ENCODE measurements at places on chromosomes 16 and 17. TPM values are rescaled to one million over a fixed set of nuclear protein-coding genes. Genes with fewer than 3 reads are reported as not detected.

- no peak for DNase-seq
These were observed 7.7 kb downstream of the CBX4 start for GRCh38 chr17:79831265-79832217.

DNA sequence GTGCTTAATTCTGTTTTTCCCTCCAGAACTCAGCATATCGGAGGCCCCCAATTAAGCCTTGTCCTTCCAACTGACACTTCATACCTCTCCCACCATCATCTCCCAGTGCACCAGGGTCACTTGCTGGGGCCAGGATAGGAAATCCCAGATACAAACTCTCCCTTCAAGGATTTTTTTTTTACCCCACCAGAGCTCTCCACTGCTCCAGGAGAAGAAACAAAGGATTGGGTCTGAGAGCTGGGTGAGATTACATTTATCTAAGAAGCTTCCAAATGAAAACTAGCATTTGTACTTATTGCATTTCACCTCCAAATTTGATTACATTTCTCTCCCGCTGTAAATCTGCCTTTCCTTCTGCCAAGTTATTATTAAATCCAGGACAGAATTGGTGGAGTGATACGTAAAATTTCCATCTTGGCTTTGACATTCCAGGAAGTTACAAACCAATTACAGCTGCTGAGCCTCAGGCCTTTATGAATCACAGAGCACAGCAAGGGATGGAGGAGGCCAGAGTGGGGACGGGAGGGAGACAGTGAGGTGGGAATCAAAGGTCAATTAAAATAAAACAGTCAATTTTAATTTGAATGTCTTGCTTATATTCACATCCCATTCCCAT lies 123.5 kb downstream of the USP31 start:
- DNase-seq, result no peak

PPL gene
- polyA plus RNA-seq, result 26.5 TPM

DNA sequence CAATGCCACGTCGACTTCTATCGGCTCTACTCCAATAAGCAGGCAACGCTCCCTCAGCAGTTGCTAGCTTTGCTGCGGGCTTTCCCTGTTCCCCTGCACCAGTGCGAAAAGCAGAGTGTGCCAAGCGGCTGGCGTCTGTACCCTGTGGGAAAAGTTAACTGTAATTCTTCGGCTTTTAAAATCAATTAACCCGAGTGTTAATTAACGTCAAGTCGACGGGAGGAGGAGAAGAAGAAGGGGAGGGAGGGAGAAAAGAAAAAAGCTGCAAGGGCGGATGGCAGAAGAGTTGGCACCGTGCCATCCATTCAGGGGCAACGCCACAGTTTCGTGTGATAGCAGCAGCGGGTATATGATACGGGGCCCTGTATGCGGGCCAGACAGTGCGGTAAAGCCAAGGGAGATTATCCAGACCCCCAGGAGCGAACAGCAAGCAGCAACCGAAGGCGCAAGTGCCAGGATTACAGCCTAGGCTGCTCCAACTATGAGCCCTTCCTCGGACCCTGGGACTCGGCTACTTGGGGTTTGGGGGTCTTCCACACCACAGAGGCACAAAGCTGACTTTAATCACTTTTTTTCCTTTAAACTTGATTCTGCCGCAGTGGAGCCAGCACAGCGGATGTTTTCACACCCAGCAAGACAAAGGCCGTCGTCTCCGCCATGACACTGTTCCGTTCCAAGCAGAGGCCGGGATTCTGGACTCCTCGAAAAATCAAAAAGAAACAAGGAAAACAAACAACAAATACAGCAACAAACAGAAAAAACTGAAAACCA lies 253.8 kb upstream of the PMFBP1 start:
- DNase-seq, result no peak

SPATA32 gene
- 0.25 TPM for polyA plus RNA-seq

DNA sequence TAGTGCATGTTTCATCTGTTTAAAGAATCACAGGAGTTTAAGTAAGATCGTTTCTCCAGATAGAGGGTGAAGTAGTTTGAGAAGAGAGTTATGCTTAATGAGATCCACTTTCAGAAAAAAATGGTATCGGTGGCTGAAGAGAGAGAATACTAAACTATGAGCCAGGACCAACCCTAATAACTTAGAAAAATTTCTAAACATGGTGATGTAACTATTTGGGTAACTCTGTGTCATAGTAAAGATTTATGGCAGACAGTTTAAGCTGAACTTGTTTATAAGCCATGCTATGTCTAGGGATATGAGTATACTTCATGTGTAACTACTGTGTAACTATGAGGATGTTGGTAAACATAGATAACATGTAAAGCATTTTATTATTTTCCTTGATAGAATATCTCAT lies 489.5 kb downstream of the KCNJ2 start:
- no peak for DNase-seq

GNG13 gene
- not detected for polyA plus RNA-seq

GRCh38 chr16:72162105-72162692 lies 9.8 kb downstream of the PMFBP1 start:
- DNase-seq, result no peak

DNA sequence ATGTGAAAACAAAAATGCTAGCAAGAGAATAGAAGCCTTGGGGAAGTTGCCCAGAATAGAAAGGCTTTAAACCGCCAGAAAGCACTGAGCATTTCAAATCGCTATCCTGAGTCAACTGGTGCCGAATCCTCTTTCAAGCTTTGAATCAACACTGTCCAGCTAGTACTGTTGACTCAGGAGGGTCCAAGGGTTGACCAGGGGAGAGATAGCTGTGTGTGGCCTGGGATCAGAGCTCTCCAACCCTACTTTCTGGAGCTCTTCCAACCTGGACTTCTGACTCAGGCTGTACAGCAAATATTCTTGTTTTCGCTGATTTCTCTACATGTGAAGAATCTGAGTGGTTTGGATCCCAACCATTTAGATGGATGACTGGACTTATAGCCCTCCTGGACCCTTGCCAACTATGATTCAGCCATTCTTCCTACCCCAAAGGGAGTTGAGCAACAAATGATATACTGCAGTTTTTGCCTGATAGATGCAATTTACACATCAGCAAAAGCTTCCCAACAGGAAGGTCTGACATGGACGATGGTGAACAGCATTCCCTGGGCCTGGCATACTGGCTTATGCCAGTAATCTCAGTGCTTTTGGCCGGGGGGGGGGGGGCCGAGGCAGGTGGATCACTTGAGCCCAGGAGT lies 154.0 kb upstream of the SDK2 start:
- no peak for DNase-seq

SMARCD2 gene
- 57.0 TPM for polyA plus RNA-seq

DNA sequence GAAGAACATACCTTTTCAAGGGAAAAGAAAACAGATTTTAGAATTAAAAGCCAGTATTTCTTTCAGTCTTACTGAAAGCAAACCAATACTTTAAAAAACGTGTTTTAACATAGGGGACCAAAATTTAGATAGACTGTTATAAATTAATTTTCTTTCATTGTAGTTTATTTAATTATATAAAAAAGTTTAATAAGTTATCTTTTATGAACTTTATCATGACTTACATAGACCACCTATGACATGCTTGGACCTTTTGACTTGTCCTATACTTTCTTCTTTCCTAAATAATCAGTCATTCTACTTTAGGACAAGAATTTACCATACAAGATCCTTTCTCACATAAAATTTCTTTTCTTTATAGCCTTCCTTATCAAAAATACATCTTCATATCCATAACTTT lies 102.0 kb upstream of the HAS3 start:
- no peak for DNase-seq

GRCh38 chr16:20821682-20822081 lies 15.4 kb downstream of the REXO5 start:
- DNase-seq, result no peak

- no peak for DNase-seq
These were observed at the start of gene IGFBP4 for GRCh38 chr17:40443196-40443987. TSS of gene IGFBP4 (plus strand) at chr17:40443450. CDS start at chr17:40443736, 286 bp downstream.

DNA sequence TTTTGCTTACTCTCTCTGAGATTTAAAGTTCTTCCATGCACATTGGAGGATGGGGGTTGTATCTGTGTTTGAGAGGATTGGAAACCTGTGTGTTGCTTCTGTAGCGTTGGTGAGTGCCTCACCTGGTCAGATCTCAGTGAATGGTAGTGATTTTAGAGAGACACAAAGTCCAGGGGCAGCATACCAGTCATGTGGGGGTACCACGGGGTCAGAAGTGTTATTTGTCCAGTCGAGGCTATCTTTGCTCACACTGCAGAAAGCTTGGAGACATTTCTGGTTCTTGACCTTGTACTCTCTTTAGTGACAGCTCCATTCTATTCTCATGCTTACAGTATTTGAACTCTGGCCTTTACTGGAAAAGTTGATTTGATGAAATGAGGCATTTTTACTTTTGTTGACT lies 23.7 kb downstream of the PRKAR1A start:
- no peak for DNase-seq

DNA sequence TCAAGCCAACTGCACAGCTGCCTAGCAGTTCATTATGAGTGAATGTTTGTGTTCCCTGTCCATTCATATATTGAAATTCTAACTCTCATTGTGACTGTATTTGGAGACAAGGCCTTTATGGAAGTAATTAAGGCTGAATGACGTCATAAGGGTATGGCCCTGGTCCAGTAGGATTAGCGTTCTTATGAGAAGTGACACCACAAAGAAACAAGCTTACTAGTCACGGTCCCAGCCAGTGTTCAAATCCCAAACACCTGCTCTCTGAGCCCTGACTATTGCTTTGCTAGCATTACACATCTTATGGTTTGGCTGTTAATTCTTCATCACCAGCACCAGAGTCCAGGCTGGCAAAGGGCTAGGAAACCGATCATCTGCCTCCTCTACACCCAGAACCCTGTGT lies 2.2 kb downstream of the ZNF668 start:
- no peak for DNase-seq

DNA sequence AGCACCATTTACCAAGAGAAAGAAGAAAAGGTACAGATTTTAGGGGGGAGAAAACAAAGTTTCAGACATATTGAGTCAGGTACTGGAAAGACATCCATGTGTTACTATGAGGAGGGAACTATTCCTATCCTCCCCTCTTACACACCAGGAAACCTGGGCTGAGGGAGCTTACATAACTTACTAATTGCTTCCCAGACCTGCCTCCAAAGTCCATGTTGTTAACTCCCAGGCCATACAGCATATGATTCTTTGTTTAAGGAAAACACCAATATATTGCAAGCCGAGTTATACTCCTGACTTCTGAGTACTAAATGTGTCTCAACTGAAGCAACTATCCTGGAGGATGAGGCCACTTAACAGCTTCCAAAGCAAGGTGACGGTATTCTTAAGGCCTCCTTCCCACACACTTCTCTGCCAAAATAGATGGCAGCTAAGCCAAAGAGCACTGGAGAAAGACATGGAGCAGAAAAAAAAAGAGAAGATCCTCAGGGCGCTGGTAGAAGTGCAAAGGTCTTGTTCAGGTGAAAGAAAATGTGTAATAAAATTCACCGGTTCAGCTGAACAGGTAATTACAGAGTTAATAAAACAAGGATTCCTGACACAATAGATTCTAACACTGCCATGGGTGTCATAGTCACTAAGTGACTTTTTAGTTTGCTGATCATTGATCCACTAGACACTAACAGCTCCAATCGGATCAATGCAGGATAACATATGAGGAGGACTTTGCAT lies 151.1 kb downstream of the SKAP1 start:
- DNase-seq, result no peak

DNA sequence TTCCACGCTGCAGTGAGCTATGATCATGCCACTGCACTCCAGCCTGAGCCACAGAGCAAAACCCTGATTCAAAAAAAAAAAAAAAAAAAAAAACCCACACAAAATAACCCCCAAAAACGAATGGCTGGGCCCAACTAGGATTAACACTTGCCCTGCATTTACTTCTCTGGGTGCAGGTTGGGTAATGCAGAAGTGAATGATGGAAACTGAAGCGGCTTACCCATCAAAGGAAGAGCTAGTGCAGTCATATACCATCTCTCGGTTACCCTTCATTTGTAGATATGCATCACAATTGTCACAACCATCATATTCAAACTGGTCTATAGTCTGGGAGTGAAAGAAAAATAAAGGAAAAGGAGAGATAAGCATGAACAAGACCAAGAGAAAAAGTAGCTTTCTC lies 819 bp downstream of the SUPT4H1 start:
- DNase-seq, result no peak

DNA sequence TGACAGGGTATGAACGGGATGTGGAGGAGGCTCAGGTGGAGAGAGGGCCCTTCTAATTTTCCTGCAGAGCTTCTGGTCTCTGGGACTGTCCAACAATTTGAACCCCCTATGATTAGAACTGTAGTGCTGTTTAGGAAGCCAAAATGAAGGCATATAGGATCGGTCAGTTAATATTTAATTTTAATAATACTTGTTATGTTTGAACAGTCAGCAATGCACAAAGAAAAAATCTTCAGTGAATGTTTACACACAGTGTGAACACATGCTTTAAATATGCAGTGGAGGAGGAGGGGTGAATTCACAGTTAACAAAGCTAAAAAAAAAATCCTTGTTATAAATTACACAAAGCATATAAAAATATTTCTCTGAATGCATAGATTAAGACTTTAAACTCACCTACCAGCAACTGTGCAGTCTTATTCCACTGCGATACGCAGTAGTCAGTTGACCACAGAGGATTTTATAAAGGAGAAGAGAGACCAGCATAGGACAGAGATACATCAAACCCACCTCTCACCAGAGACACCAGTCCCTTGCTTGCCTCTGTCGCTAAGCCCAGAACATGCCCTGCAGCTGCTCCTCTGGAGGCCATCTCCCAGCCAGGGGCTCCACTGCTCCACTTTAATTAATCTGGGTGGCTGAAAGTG lies 14.6 kb downstream of the ANKRD40 start:
- no peak for DNase-seq

DNA sequence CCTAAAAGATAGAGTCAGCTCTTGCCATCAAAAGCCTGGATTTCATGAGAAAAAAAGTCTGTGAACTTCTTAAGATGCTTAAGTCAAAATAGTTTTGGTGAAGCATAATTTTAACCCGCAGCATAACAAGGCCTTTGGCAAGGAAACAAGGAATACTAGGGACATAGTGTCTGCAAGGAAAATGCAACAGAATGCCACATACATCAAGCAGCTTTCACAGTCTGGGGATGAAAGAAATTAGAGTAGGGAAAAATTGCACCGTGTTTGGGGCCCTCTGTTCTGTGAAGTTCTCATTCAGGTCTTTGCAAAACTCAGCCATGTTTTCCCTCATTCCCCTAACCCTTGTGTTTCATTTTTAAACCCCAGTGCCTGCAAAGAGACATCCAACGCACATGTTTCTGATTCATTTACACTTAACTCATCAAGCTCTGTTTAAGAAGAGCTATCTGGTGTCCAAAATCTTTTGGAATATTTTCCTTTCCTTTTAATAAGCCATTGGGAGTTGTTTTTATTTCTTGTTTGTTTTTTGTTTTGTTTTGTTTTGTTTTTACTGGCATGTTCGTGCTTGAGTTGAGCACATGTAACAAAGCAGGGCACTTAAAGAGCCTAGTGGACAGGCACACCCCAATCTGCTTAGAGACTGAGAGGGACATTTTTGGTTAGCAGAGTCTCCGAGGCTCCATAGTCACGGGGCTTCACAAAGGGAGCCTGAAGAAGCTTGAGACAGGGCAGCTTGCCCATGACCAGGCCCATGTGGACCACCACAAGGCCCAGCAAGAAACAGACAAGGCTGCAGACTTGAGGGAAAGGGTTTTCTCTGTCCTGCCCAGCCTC lies 116.5 kb downstream of the ANKFN1 start:
- no peak for DNase-seq

GRCh38 chr17:48553826-48554225 lies 8.9 kb upstream of the HOXB2 start:
- DNase-seq, result no peak
